WERI-Rb-1 (cell line): ENCODE measurements at places on chromosomes 13 and 19.

GRCh38 chr13:110468986-110469495 lies 92.5 kb downstream of the RAB20 start:
- DNase-seq: no peak

GRCh38 chr13:50370303-50370950 lies 355.2 kb downstream of the KCNRG start:
- no peak for DNase-seq

GRCh38 chr19:19120308-19121231 lies 17.7 kb downstream of the TMEM161A start:
- peak; percentile 75 for DNase-seq

DNA sequence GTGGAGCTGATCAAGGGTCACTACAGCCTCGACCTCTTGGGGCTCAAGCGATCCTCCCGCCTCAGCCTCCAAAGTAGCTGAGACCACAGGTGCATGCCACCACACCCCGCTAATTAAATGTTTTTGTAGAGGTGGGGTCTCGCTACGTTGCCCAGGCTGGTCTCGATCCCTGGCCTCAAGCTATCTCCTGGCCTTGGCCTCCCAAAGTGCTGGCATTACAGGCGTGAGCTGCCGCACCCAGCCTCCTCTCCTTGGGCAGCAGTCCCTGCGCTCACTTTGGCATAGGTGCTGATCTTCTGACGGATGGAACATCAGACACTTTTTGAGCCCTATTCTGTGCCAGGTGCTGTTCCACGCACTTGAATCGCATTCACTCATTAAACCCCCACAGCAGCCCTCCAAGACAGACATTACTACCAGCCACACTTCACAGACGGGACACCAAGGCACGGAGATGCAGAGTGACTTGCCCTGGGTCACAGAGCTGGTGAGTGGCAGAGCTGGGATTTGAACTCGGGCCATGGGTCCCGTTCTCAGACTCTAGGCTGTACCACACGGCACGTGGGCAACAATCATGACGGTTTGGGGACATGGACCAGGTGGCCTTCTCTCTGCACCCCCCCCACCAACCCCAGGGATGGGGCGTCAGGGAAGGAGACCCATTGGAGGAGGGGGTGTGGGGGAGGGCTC lies 3.2 kb downstream of the MEIS3 start:
- DNase-seq: no peak

- DNase-seq: peak; percentile 45
Observed at GRCh38 chr13:99087954-99088491, 110.2 kb upstream of the DOCK9 start.

- DNase-seq: peak; percentile 55
Observed at GRCh38 chr19:17677002-17677401, 11.2 kb downstream of the UNC13A start.

GRCh38 chr13:112181336-112182067 lies 114.6 kb downstream of the SOX1 start:
- DNase-seq: no peak

- peak; percentile 33 for DNase-seq
Observed at GRCh38 chr13:47310401-47310800, 413.5 kb upstream of the HTR2A start.

GRCh38 chr13:43374621-43375020 lies 351.2 kb downstream of the DNAJC15 start:
- no peak for DNase-seq

GRCh38 chr13:109974354-109974753 lies 188.0 kb upstream of the IRS2 start:
- no peak for DNase-seq

DNA sequence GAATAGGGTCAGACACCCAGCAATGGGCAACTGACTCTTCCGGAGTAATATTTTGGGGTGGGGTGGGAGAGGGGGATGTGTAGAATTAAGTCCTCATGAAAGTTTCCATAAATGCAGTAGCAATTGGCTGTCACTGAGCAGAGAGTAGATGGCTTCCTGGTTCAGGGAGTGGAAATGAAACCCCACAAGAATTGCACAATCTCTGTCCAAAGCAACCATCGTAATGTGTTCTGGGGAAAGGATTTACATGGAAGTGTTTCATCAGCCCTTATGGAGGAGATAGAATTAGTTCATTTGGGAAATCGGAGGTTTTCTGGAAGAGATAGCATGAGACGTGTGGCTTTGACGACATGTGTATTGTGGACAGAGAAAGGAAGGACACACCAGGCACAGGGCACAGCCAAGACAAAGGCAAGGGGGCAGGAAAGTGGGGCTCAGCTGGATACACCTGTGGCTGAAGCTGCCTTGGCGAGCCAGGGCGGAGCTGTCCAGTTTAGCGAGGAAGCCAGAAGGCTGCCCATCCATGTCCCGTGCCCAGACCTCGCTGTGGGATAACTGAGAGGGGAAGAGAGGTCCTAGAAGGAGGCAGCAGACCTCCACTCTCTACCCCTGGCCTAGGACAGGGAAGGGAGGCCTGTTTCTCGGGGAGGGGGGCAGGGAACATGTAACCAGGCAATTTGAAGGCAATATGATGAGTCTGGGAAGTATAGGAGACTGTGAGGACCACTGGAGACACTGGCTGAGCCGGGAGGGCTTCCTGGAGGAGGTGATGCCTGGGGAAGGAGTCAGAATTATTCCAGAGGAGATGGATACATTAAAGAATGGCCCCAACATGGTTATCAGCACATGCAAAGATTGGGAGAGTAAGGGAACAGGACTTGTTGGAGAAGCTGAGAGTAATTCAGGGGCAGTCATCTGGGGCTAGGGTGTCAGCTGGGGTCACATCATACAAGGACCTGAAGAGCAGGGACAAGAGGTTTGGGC lies 2.6 kb upstream of the CLEC4G start:
- DNase-seq: no peak

GRCh38 chr19:32392901-32393300 lies 12.7 kb upstream of the DPY19L3 start:
- DNase-seq: no peak

DNA sequence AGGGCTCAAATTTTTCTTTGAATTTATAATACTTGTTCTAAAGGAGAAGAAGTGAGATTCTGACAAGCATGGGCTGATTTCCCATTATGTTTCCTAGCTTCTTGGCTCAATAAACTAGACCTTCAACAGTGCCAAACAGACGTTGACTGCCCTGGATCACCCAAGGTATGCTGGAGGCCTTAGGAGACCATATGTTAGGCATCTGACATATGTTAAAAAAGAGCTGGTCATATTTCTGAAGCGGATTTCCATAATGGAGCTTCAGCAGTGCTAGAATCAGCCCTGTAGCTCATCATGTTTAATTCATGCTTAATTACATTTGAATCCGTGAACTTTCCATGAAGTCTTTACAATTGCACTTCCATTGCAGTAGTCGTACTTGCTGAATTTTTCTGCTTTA lies 653.3 kb downstream of the DIAPH3 start:
- no peak for DNase-seq

DNA sequence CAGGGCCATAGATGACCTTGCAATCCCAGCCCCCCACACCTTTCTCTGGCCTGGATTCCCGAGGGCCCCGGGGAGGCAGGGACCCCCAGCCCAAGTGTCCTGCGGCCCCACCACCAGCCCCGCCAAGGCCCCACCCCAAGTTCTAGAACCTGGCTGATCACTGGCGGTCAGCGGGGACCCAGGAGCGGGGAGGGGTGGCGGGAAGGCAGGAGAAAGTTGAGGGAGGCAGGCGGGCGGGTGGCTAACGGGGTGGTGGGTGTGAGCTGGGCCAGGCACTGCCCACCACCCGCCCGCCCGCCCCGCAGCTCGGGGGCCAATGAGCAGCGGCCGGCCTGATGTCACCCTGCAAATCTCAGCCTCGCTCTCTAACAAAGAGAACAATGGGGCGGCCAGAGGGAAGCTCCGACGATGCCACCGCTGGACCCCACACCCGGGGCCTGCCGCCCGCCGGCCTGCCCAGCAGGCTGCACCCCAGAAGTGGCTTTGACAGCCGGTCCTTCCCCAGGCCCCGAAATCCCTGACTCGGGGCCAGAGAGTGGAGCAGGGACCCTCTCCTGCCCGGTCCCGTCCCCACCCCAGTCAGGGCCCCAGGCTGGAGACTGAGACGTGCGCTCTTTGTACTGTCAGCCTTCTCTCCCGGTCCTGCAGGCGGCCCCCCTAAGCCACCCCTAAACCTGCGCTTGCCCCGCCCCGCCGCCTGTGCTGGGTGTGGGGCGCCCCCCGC lies 1.6 kb downstream of the MEX3D start:
- DNase-seq: peak; percentile 89

DNA sequence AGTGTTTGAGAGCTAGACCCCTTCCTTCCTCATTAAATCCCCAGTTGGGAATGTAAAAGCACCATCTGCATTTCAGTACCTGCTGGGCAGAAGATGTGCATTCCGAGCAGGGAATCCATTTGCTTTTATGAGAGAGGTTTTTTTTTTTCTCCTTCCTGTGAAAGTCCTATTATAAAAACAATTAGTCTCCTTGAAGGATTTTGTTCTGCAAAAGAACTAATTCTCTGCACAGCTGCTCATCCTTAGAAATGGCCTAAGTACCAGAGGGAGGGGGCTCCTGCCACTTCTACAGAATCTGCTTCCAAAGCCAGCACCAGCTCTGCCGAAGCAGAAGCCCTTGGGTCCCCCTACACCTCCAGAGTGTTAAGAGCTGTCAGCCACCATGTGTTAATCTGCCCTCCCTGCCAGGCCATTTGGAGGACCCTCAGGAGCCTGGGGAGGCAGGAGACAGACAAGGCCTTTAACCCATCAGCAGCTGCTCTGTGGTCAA lies 36.4 kb upstream of the SERPINE3 start:
- DNase-seq: peak; percentile 37

GRCh38 chr13:110329798-110330461 lies 22.8 kb downstream of the COL4A2 start:
- DNase-seq: no peak

GRCh38 chr19:52936151-52936953 lies 13.1 kb upstream of the ZNF888 start:
- peak; percentile 84 for DNase-seq

GRCh38 chr19:32415246-32415645 lies 9.7 kb downstream of the DPY19L3 start:
- no peak for DNase-seq

DNA sequence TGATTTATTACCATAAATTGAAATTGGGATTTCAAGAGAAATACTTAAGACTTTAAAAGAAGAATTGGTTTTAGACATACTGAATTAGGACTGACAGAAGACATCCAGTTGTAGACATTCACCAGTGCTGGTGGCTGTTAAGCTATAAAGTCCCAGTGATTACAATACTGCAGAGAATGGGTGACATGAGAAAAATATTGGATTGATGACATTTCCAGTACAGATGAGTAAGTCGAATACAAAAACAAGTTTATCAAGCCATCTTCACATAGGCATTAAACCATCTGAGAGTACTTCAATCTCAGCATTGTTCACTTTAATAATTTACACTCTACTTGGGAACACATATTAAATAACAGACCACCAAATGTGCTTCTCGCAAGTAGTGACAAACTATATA lies 66.8 kb downstream of the TBC1D4 start:
- DNase-seq: no peak

- DNase-seq: no peak
Observed at GRCh38 chr19:3443840-3444694, 36.3 kb downstream of the SMIM24 start.

DNA sequence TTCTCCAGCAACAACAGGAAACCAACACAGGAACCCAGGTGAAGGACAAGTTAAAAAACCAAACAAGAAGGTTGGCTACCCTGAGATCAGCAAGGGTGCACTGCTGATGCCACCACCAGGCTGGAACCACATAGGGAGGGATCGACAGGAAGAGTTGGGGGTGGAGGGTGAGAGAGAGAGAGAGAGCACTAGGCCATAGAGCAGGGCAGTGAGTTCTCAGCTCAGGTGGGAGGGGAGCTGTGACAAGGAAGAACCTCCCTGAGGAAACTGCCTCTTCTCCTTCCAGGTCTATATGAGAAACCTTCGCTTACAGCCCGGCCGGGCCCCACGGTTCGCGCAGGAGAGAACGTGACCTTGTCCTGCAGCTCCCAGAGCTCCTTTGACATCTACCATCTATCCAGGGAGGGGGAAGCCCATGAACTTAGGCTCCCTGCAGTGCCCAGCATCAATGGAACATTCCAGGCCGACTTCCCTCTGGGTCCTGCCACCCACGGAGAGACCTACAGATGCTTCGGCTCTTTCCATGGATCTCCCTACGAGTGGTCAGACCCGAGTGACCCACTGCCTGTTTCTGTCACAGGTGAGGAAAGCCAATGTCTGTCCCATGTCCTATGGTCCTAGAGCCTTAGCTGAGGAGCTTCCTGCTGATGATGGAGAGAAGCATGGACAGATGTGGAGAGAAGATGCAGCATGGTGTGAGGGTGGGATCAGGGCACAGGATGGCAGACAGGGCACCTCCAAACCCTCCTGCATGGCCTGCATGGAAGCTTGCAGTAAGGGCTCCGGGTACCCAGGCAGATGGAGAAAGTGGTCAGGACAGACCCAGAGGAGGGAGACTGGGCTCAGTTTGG lies 2.5 kb downstream of the KIR2DL4 start:
- no peak for DNase-seq

- no peak for DNase-seq
Observed at GRCh38 chr13:59478908-59479307, 684.8 kb downstream of the DIAPH3 start.

DNA sequence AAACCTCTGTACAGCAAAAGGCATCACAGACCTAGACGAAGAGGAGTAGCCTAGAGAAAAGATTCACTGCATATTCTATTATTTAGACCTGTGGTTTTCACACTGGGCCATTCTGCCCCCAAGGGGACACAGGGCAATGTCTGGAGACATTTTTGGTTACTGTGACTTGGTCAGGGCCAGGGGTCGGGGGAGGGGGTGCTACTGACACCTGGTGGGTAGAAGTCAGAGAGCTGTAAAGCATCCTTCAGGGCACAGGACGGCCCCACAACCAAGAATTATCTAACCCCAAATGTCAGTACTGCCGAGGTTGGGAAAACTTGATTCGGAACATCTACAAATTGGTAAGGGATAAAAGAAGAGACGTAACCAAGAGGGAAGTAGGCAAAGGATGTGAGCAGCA lies 11.3 kb downstream of the ELAVL1 start:
- DNase-seq: no peak

- no peak for DNase-seq
Observed at GRCh38 chr13:63449550-63449949, 2033.9 kb upstream of the PCDH20 start.

- no peak for DNase-seq
Observed at GRCh38 chr19:56091066-56091490, 30.0 kb downstream of the ZNF787 start.

GRCh38 chr13:19955873-19956559 lies 2.5 kb upstream of the ZMYM2 start:
- no peak for DNase-seq

DNA sequence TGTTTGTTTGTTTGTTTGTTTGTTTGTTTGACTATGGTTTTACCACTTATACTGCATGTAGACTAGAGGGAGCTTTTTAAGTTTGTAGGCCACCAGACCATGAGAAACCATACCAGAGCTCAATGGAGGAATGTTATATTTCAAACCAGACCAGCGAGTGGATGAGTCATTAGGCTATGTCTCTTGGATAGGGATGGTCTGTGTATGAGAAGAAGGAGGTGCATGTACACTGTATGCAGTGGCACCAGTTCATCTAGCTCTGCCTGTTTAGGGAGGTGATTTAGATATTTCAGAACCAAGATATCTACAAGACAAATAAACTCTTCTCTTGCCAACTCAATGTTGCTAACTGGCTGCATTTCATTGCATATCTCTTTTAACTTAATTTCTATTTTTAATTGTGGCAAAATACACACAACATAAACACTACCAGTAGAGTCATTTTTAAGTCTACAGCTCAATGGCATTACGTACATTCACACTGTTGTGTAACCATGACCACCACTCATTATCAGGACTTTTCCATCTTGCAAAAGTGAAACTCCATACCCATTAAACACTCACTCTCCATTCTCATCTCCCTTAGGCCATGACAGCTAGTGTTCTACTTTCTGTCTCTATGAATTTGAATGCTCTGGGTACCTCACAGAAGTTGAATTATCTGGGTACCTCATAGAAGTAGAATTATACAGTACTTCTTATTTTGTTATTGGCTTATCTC lies 29.2 kb downstream of the SYDE1 start:
- no peak for DNase-seq
